CD4-positive, alpha-beta T cell treated with Interleukin-10 for 1 hour (primary cell): ENCODE measurements at places on chromosomes 3 and 15.

DNA sequence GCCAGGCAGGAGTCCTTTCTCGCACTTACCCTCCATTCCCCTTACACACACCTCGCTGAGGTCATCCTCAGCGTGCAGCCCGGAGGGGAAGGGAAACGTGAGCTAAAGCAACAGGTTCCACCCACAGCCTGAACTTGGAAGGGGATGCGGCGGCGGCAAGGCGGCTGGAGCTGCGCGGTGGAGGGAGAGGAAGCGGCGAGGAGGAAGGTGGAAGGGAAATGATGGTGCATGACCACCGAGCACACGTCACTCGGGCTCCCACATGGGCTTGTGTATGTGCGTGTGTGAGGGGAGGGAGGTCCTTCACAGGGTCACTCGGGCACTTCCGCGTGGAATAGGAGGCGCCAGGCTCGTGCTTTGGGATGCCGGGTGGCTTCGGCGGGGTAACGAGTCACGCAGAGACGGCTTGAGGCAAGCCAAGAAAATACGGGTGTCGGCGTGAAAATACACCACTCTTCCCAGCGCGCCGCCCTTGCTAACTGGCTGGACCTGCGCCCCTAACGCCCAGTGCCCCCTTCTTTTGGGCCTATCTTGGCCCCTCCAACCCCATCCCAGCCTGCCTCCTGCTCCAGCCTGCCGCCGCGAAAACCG is 225.5 kb upstream of the IL12A start:
- DNase-seq, result peak; percentile 18

DNA sequence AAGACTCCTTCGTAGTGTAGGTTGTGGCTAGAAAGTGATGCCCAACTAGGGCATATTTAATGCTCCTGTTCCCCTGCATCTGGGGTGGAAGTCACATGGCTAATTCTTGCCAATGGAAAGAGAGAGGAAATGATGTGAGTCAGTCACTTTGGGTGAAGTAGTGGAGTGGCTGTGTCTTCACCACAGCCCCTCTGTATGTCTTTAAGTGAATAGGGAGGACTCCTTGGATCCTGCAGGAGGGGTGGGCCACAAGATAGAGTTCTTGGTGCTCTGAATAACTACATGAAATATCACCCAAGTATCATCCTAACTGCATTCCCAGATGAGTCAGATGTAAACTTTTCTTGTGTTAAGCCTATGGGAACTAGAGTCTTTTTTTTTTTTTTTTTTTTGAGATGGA is 17.8 kb upstream of the MB21D2 start:
- DNase-seq, result no peak

- DNase-seq, result peak; percentile 23
Observed at GRCh38 chr15:78937132-78937739, 7.6 kb downstream of the CTSH start.

DNA sequence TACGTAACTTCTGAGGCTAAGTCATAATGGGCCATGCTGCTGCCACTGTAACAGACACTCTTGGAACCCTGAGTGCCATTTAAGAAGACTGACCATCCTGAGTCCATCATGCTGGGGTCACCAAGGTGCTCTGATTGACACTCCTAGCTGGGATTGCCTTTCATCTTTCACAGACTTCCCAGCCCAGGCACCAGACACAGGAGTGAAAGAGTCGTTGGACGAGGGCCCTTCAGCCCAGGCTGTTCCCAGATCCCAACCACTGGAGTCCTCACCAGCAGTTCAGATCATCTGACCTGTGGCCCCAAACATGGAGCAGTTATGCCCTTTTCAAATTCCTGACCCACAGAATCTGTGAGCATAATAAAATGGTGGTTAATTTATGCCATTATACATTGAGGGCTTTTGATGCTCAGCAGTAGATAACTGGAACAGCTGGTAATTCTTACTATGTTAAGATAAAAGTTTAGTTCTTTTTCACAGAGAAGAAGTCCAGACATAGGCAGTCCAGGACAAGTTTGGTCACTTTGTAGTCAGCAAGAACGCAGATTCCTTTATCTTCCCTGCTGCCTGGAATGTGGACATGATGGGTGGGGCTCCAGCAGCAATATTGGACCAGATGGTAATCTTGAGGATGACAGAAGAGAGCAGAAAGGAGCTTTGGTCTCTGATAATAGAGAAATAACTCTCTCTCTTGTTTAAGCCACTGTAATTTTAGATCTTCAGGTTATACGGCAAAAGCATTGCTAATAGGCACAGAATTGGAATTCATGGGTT is 7.3 kb upstream of the EHD4 start:
- DNase-seq, result no peak

DNA sequence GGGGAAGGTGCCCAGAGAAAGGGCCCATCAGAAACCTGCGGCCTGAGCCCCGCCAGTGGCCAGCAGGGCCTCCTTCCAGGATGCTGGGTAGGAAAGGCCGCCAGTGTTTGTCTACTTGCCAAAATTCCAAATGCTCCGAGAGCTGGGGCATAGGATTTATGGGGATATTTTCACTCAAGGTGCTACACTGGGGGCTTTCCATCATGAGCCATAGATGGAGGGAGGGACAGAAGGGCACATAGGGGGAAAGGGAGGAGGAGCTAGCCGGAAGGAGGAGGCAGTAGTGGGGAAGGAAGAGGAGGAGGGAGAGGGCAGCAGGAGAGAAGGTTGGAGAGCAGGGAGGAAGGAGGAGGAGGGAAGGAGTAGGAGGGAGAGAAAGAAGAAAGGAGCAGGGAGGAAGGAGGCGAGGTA is 494.7 kb upstream of the PROK2 start:
- no peak for DNase-seq

GRCh38 chr3:185931777-185932612 is 5.8 kb downstream of the TRA2B start:
- peak; percentile 21 for DNase-seq

GRCh38 chr3:54476891-54477290 is 354.5 kb downstream of the CACNA2D3 start:
- no peak for DNase-seq

DNA sequence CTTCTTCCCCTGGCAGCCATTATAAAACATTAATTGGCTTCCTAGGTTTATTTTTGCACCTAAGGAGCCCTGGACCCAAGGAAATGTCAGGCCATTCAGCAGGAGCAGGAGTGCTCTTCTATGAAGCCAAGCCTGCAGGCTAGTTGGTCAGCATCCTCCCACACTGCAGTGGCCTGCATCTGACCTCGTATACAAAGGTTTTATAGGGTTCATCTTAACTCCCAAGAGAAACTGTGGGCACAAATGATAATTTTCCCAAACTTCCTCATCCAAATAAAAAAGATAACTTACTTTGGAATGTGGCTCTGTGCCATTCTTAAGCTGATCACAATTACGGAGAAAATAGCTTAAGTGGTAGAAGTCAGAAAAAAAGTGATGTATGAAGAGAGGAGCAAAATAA is 19.4 kb downstream of the PLSCR1 start:
- DNase-seq, result no peak

GRCh38 chr3:24254649-24255048 is 240.0 kb downstream of the THRB start:
- DNase-seq, result no peak

DNA sequence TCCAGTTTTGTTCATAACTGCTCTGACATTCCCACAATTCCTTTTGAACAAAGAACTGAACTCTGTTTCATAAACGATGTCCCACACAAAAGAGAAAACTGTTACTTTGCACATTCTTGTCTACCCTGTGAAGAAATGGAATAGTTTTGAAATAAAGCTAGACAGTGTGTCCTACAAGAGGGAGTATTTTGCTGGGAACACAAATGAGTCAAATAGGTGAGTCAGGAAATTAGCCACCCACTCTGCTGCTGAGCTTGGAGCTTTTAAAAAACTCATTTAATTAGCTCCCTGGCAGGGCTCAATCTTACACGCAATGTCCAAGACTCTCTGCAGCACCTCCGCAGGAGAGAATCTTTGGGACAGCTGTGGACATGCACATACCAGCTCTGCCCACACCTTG is 193.4 kb downstream of the SLC9A9 start:
- DNase-seq, result no peak

GRCh38 chr15:74787251-74788041 is 5.6 kb downstream of the CSK start:
- DNase-seq, result peak; percentile 91

GRCh38 chr15:72116731-72117485 is 1.0 kb downstream of the MYO9A start:
- DNase-seq, result no peak

GRCh38 chr15:37107071-37107743 is 6.9 kb upstream of the MEIS2 start:
- no peak for DNase-seq

- no peak for DNase-seq
Observed at GRCh38 chr3:148289159-148289558, 408.5 kb upstream of the AGTR1 start.

- DNase-seq, result no peak
Observed at GRCh38 chr3:58049143-58049785, 41.0 kb downstream of the FLNB start.

- DNase-seq, result no peak
Observed at GRCh38 chr15:48667701-48668100, 22.2 kb upstream of the FBN1 start.

DNA sequence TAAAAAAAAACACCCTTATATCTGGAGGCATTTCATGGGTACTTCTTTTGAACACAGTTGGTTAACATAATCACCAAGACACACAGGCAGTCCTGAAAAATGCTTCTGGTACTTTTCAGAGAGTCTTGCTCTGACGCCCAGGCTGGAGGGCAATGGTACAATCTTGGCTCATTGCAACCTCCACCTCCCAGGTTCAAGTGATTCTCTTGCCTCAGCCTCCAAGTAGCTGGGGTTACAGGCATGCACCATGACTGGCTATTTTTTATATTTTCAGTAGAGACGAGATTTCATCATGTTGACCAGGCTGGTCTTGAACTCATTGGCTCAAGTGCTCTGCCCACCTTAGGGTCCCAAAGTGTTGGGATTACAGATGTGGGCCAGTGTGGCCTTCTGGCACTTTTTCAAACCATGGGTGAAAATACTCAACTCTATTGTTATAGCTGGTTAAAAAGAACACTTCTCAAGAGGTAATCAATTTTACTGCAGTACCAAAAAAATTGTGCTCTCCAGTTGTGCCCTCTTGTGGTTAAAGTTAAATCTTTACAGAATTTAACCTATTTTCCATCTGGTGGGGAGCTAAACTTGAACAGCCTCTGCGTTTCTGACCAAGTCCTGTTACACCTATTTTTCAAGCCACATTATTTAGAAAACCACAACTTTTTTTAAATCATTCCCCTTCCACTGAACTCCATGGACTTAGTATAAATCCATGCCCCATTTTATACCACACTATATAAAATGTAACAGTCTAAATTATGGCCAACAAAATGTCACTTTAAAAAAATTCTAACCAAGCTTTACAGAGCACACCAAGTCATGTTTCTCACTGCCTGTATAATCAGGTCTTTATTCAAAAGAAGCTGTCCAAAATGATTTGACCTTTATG is 1.2 kb upstream of the SNAPC5 start:
- DNase-seq, result peak; percentile 62

GRCh38 chr3:170368921-170369320 is 11.4 kb downstream of the SKIL start:
- DNase-seq, result no peak

DNA sequence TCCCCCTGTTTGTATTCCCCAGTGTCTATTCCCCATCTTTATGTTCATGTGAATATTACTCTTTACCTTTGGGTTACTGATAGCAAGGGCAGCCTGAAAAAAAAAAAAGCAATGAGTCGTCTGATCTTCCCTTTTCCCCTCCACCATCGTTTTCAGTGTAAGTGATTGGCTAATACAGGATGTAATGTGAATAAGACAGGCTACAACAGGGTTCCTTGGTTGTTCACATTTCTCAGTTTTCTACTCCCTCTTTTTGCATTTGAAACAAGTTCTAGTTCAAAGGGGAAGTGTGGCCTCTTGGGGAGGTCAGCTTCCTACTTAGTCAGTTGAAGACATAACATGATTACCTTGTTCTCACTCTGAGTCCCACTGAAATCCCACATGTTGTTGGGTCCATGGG is 278.0 kb upstream of the TRIM42 start:
- DNase-seq, result no peak

DNA sequence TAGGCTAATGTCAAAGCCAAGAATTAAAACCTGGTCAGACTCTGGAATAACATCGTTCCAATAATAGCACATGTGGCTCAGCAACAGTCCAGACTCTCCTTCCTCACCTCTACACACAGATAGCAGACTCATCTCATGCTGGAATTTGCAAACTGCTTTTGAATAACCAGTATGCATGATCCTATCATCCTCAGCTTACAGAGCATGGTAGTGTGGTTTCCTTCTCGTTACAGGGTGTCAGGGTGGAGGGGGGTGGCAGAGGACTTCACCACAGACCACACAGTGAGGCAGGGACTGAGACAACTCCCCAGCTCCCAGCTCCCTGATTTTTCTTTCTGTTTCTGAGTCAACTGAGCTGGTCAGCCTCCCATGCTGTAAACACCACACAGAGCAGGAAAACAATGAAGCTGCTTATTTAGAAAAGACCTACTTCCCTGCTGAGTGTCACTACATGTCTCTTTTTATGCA is 101.6 kb downstream of the RPL22L1 start:
- peak; percentile 3 for DNase-seq

DNA sequence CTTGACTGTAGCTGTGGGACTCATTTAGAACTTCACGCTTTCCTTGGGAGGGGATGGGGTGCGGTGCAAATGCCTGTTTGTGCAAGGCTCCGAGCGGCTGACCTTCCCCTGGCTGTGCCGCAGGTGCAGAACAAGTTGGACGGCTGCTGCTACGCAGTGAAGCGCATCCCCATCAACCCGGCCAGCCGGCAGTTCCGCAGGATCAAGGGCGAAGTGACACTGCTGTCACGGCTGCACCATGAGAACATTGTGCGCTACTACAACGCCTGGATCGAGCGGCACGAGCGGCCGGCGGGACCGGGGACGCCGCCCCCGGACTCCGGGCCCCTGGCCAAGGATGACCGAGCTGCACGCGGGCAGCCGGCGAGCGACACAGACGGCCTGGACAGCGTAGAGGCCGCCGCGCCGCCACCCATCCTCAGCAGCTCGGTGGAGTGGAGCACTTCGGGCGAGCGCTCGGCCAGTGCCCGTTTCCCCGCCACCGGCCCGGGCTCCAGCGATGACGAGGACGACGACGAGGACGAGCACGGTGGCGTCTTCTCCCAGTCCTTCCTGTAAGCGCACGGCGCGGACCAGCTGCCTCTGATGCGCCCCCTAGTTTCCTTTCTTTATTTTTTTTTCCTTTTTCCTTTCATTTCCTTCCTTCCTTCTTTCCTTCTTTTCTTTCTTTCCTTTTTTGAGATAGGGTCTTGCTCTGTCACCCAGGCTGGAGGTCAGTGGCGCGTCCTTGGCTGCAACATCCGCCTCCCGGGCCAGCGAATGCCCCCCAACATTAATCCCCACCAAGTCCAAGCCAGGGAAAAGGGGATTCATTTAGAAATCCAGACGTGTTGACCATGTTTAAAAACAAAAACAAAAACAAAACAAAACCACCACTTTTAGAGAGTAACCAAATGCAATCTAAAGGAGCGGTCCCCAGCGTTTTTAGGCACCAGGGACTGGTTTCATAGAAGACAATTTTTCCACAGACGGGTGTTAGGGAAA is 42.7 kb downstream of the EIF2AK4 start:
- DNase-seq, result no peak

DNA sequence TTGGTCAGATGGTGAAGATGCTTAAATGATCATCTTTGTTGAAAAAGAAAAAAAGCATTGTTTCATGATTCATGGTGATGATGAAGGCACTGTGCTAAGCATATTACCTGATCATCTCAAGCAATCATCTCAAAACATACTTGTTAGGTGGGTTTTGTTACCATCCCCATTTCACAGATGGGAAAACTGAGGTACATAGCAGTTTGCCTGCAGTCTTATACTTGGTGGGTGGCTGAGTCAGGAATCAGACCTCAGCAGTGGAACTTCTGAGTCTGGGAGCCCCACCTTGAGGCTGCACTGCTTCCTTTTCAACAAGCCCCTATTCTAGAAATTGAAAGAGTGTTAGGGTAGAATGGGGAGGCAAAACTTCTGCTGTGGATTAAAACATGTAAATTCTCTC is 341.1 kb downstream of the THSD4 start:
- no peak for DNase-seq
